ENCODE measurements at places on chromosomes 16 and 17.

DNA sequence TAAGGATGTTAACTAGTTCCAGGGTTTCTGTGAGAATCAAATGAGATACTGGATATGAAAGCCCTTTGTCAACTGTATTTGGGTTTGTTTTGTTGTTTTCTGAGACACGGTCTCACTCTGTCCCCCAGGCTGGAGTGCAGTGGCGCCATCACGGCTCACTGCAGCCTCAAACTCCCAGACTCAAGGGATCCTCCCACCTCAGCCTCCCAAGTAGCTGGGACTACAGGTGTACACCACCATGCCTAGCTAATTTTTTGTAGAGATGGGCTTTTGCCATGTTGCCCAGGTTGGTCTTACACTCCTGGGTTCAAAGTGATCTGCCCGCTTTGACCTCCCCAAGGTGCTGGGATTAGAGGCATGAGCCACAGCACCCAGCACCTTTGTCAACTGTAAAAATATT lies 8.9 kb downstream of the SUPT4H1 start:
- no peak overlapping the region for H3K4me3 ChIP-seq
- peaks cover 38% of the 10 kb centered on the region for H3K36me3 ChIP-seq
- H3K27ac ChIP-seq = no peak overlapping the region
- peaks cover 19% of the 10 kb centered on the region for H3K4me1 ChIP-seq
- no peaks in the 10 kb centered on the region for H3K27me3 ChIP-seq

DNA sequence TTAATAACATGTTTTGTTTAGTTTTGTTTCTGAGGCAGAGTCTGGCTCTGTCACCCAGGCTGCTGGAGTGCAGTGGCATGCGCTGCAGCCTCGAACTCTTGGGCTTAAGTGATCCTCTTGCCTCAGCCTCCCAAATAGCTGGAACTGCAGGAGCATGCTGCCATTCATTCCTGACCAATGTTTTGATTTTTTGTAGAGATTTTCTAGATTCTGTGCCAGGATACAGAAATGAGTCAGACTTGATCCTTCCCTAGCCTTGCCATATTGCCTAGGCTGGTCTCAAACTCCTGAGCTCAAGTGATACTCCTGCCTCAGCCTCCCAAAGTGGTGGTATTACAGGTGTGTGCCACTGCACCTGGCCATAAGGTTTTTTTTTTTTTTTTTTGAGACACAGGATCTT lies 17.7 kb downstream of the TAOK1 start:
- DNase-seq = no peak
- H3K36me3 ChIP-seq = peaks cover 15% of the 10 kb centered on the region
- H3K4me1 ChIP-seq = peaks cover 4% of the 10 kb centered on the region
- H3K4me3 ChIP-seq = no peak overlapping the region
- H3K27me3 ChIP-seq = no peaks in the 10 kb centered on the region

- no peaks in the 10 kb centered on the region for H3K36me3 ChIP-seq
- no peaks in the 10 kb centered on the region for H3K27me3 ChIP-seq
- H3K4me1 ChIP-seq = peaks cover 4% of the 10 kb centered on the region
- DNase-seq = no peak
- no peak overlapping the region for H3K27ac ChIP-seq
- H3K4me3 ChIP-seq = no peak overlapping the region
These were observed 27.0 kb upstream of the NTN1 start for GRCh38 chr17:8994319-8994718.

DNA sequence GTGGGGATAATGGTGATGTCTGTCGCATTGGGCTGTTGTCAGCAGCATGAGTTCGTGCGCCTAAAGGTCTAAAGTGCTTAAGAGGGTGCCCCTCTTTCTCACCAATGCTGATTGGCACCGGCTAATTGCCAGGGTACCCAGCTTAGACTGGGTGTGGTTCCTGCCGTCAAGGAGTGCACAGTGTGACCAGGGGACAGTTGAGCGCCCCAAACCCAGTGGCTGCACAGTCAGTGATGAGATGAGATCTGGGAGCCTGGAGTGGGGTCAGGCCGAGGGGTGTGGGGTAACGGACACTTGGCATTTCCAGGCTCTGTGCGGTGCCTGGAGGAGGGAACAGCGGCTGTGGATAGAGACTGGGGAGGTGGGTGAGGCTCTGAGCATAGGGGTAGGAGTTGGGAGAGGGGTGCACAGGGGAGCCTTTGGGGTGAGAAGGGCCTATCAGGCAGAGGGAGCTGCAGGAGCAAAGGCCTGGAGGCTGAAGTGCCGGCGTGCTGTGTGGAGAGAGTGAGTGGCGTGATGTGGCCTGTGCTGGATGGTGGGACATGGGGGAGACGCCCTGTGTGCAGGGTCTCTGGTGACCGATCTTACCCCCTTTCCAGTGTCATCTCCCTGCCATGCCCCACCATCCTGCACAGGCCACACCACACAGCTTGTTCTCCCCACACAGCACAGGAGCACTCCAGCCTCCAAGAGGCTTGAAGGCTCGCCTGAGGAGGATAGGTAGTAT lies 58.3 kb downstream of the SNX20 start:
- no peaks in the 10 kb centered on the region for H3K27me3 ChIP-seq
- DNase-seq = no peak
- H3K4me3 ChIP-seq = no peak overlapping the region
- peaks cover 75% of the 10 kb centered on the region for H3K36me3 ChIP-seq

DNA sequence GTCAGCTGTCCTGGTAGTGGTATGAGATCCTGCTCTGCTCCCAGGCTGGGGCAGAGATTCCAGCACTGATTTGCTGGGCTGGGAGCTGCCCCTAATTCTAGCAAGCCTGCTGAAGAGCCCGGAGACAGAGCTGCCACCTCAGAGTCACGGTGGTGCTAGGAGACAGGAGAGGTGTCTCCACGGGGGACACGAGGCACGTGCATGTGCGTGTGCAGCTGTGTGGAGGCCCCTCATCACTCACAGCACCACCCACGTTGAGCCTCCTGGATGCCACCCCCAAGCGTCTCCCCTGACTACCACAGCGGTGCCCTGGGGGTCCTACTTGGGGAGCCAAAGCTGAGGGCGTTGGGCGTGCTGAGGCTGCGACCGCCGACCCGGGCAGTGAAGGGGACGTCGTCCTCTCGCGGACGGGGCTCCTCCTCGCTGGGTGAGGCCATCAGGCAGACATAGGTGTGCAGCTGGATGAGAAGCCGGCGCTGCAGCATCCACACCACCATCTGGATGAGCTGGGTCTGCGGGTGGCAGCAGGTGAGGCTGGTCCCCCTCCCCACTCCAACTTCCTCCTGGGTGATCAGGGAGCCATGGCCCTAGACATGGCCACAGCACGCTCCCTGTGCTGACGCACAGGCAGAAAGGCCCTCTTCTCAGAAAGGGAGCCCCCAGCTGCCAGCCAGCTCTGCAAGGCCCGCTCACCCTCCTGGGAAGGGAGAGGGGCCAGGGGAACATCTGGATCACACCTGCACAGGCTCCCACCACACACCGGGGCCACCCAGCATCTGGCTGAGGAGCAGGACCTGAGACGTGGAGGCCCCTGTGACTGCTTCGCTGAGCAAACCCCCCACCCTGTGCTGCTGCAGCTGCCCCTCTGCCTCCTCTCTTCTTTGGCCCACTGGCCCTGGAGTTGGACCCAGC lies 11.6 kb downstream of the MPG start:
- no peak overlapping the region for H3K4me3 ChIP-seq
- H3K36me3 ChIP-seq = peaks cover 85% of the 10 kb centered on the region
- DNase-seq = no peak
- H3K4me1 ChIP-seq = peaks cover 54% of the 10 kb centered on the region
- H3K27me3 ChIP-seq = no peaks in the 10 kb centered on the region

GRCh38 chr16:5598793-5599192 lies 501.2 kb upstream of the EEF2KMT start:
- no peaks in the 10 kb centered on the region for H3K36me3 ChIP-seq
- no peak overlapping the region for H3K27ac ChIP-seq
- DNase-seq = no peak
- H3K4me3 ChIP-seq = no peak overlapping the region

DNA sequence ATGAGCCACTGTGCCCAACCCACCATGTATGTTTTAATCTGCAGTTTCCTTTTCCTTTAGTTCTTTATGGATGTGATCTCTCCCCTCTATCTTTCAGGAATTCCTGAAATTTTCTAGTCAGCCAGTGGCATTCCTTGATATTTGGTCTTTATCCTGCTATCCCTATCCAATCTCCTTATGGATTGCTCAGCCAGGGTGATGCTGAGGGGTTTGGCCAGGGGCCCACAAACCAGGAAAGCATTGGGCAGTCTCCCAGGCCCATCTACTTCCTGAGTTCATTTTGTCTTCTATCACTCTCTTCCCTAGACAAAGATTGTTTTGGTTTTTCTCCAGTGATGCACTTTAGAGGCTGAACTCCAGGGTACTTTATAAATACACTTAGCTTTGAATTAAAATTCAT lies 115.9 kb downstream of the KATNIP start:
- H3K27me3 ChIP-seq = no peaks in the 10 kb centered on the region
- H3K36me3 ChIP-seq = peaks cover 4% of the 10 kb centered on the region
- no peak overlapping the region for H3K4me3 ChIP-seq
- DNase-seq = no peak
- no peak overlapping the region for H3K27ac ChIP-seq
- H3K4me1 ChIP-seq = no peaks in the 10 kb centered on the region

GRCh38 chr16:12801511-12802042 lies 2.1 kb downstream of the CPPED1 start:
- no peaks in the 10 kb centered on the region for H3K27me3 ChIP-seq
- no peak overlapping the region for H3K27ac ChIP-seq
- no peak overlapping the region for H3K4me3 ChIP-seq
- peaks cover 9% of the 10 kb centered on the region for H3K4me1 ChIP-seq

GRCh38 chr17:7825206-7825990 lies 8.6 kb upstream of the KDM6B start:
- H3K27me3 ChIP-seq = no peaks in the 10 kb centered on the region
- H3K27ac ChIP-seq = no peak overlapping the region
- H3K4me3 ChIP-seq = no peak overlapping the region
- no peaks in the 10 kb centered on the region for H3K4me1 ChIP-seq
- peaks cover 3% of the 10 kb centered on the region for H3K36me3 ChIP-seq

GRCh38 chr17:74211912-74212208 lies 1.5 kb upstream of the TTYH2 start:
- peaks cover 56% of the 10 kb centered on the region for H3K36me3 ChIP-seq
- H3K4me3 ChIP-seq = peak overlapping the region; percentile 76
- DNase-seq = no peak
- peaks cover 8% of the 10 kb centered on the region for H3K27me3 ChIP-seq

GRCh38 chr16:23694644-23695373 lies 16.1 kb downstream of the PLK1 start:
- peaks cover 8% of the 10 kb centered on the region for H3K4me1 ChIP-seq
- H3K27me3 ChIP-seq = no peaks in the 10 kb centered on the region
- no peak overlapping the region for H3K27ac ChIP-seq
- H3K36me3 ChIP-seq = peaks cover 23% of the 10 kb centered on the region
- no peak overlapping the region for H3K4me3 ChIP-seq

DNA sequence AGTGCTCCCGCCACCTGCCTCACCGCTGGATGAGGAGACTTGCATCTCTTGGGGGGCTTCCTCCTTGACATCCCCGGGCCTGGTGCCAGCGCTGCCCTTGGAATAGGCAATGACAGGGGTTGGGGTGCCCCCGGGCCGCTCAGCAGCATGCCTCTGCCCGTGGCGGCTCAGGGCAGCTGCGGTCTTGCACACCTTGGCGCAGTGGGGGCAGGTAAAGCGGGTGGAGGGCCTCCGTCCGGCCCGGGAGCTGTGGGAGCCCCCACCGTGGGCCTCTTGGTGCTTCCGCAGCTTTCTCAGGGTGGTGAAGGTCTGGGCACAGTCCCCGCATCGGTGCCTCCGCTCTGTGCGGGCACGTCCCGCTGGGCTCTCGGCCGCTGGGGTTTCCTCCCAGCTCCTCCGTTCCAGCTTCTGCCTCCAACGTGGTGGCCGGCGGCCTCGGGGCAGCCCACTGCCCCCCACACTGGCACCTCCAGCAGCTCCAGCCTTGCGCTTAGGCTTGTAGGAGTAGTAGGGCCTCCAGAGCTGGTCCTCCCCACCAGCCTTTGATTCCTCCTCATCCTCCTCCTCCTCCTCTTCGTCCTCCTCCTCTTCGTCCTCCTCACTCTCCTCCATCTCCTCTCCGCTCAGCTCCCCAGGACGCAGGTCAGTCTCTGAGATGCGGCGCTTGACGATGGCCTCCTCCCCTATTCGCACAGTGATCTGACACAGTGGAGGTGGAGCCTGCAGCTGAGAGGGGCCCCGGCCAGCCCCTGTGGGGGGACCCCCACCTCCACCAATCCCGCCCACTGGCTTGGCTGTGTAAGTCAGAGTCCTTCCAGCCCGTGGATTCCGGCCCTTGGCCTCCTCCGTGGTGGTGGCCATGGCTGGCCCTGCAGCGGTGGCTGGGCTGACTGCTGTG lies 16.7 kb downstream of the ZBTB4 start:
- no peaks in the 10 kb centered on the region for H3K27me3 ChIP-seq
- H3K27ac ChIP-seq = no peak overlapping the region
- peaks cover 12% of the 10 kb centered on the region for H3K4me1 ChIP-seq
- peaks cover 63% of the 10 kb centered on the region for H3K36me3 ChIP-seq
- DNase-seq = no peak

- no peak overlapping the region for H3K4me3 ChIP-seq
- H3K27ac ChIP-seq = peak overlapping the region; percentile 25
- DNase-seq = no peak
- no peaks in the 10 kb centered on the region for H3K27me3 ChIP-seq
- peaks cover 8% of the 10 kb centered on the region for H3K36me3 ChIP-seq
These were observed 19.8 kb downstream of the SMTNL2 start for GRCh38 chr17:4604111-4604644.

- H3K4me3 ChIP-seq = no peak overlapping the region
- H3K4me1 ChIP-seq = no peaks in the 10 kb centered on the region
- H3K27me3 ChIP-seq = no peaks in the 10 kb centered on the region
- no peak for DNase-seq
- no peaks in the 10 kb centered on the region for H3K36me3 ChIP-seq
These were observed 2.6 kb downstream of the HSD17B2 start for GRCh38 chr16:82037666-82038065.

- no peak overlapping the region for H3K27ac ChIP-seq
- H3K36me3 ChIP-seq = no peaks in the 10 kb centered on the region
- no peaks in the 10 kb centered on the region for H3K4me1 ChIP-seq
- no peak for DNase-seq
- no peak overlapping the region for H3K4me3 ChIP-seq
These were observed 57.2 kb upstream of the VPS4A start for GRCh38 chr16:69253870-69254341.

DNA sequence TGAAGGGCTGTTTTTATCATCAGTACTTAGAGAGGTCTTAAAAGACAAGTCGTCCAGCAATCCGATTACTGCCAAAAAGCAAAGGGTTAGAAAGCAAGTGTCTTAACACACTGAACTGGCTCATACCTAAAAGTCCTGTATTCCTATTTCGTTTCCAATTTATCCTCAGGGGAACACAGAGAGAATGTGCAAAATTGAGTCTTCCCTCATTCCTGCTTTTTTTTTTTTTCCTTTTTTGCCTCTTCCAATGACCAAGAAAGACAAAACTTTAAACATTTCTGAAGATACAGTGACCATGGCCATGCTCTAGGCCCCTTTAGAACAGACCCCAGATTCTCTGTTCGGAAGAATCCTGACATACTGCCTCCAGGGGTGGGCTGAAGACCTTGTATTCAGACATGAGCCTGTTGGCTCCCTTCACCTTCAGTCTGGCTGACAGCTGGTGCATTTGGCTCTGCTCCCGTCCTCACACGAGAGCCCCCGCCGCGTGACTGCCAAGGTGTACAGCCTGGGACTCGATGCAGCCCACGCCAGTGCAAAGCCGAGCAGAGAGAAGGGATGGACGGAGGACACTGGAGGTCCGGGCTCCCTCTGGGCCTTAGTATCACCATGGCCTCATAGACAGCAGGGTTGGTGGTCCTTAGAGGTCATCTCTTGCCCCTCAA lies 47.0 kb downstream of the COTL1 start:
- H3K27me3 ChIP-seq = no peaks in the 10 kb centered on the region
- H3K36me3 ChIP-seq = peaks cover 23% of the 10 kb centered on the region
- no peak for DNase-seq
- no peak overlapping the region for H3K4me3 ChIP-seq
- no peak overlapping the region for H3K27ac ChIP-seq

GRCh38 chr16:73062743-73063733 lies 15.1 kb upstream of the ZFHX3 start:
- DNase-seq = no peak
- peaks cover 51% of the 10 kb centered on the region for H3K4me1 ChIP-seq
- peak overlapping the region; percentile 69 for H3K27ac ChIP-seq
- H3K4me3 ChIP-seq = peak overlapping the region; percentile 1
- H3K36me3 ChIP-seq = no peaks in the 10 kb centered on the region
- peaks cover 92% of the 10 kb centered on the region for H3K27me3 ChIP-seq

Data from spinal cord (tissue), 10 donors.